ENCODE measurements at places on chromosomes 4 and X. TPM values are rescaled to one million over a fixed set of nuclear protein-coding genes. Genes with fewer than 3 reads are reported as not detected.

DNA sequence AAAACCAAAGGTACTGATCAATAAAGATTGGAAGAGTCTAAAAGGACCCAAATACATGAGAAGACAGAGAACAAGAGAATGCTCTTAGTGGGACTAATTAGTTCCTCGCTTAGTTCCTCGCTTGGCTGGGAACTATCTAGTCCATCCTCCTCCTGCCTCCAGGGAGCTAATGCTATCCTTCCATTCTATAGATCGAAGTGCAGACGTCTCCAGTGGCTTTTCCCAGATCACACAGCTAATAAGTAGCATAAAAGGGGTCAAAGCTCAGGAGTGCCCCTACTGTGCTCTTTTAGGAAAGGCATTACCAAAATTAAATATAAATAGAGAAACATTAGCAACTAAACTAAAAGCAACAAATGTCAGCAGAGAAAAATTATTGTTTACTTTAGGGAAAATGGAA, 42.3 kb upstream of the PPARGC1A start:
- DNase-seq: no peak

The PNMA5 gene
- not detected for total RNA-seq

The SRPX2 gene
- total RNA-seq: 29.5 TPM

The NXF2 gene
- not detected for total RNA-seq

- no peak for DNase-seq
Observed at GRCh38 chrX:69424161-69424560, 80.0 kb upstream of the NALF2 start.

DNA sequence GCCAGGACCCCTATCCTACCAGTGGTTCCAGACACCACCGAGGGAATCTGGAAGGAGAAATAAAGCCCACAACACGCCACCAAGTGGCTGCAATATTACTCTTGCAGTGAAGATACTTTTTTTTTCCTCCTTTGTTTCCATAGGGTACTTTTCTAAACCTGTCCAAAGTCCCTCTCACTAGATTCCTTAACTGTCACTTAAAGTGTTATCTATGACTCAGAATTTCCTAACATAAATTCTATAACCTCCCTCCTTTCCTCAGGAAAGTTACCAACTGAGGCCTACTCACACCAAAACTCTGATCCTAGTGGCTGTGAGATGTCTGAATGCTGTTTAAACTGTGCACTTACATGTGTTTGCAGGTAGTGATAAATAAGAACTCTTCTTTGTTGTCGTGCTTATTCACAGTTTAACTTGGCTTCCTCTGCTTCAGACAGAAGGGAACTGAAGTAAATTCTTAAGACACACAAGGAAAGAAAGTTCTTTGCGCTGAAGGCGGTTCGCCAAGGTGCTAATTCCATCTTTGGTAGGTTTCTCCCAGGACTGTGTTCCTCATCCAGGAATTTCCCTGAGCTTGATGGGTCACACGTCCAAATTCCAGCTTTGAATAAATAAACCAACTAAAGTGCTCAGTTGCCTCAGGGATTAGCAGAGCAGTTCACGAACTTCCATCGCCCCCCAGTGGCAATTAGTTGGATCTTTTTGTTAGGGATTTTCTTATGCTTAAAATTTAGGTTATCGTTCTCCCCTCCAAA, 10.7 kb upstream of the HCCS start:
- DNase-seq: peak; percentile 44

DNA sequence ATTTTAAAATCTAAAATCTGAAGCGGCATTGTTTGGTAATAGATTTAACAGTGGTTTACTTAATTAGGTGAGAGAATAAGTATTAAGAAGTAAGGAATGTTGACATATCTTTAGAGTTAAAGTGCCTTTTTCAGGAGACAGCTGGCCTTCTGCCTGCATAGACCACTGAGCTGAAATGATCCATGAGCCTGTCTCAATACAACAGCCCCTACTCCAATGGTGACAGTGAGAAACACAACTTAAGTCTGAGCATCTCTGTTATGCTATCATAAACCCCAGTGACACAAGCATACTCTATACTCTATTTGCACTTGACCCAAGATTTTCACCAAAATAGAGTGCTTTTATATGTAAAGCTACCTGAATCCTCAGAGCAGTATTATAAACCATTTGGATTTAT, 137.9 kb downstream of the GRIA2 start:
- no peak for DNase-seq

DNA sequence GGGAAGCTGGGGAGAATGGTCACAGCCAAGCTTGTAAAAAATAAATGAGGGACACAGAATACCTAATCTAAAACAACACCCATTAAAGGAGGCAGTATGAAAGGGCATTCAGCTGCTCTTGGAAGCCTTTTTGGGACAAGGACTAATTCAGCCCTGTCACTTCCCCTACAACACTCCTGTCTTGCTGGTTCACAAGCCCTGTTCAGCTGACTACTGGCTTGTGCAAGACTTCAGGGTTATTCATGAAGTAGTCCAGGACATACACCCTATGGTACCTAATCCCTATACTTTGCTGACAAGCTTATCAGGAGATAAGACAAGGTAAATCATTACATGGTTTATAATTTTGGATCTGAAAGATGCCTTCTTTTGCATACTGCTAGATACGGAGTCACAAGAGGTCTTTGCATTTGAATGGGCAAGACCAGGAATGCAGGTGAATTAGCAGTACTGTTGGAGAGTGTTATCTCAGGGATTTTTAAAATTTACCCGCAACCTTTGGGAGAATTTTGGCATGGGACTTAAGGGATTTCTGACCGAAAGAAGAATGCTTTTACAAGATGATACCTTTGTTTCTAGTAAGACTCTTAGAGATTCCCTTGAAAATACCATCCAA, 103.2 kb upstream of the LANCL3 start:
- no peak for DNase-seq

The TSC22D3 gene
- 18.7 TPM for total RNA-seq

The SCRG1 gene
- total RNA-seq: not detected

The VEGFD gene
- total RNA-seq: not detected

DNA sequence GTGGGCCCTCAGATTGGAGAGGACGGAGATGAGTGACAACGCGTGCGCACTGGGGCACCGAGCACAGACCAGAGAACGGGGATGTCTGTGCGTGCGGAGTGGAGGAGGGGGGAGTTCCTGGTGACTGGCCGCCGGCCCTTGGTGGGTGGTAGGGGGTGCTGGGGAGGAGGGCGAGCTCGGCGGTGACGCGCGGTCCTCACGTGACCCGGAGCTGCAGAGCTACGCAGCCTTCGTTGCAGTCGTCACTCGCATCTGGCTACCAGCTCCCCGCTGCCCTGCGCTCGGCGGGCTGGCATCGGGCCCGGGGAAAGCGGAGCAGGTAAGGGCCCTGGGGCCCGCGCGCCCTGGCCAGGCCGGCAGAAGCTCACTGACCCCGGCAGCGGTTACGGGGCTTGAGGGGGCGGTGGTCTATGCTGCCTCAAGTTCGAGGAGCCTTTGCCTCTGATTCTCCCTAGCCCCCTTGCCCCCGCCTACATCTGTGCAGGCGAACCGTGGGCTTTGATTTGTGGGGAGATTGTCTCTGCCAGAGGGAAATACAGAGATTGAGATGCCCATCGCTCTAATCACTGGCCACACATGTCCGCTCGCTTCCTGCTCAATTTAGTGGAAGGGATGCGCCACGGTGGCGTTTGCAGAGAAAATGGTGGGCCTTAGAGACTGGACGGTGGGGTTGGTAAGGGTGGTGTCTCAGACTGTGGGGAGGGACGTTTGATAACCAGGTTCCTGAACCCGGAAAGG, at the start of gene ARMCX4:
Gene ARMCX4, plus strand, starts transcription at position 245 of the 738 bp plus-strand sequence. CDS start 3,134 bp downstream, outside the sequence.
- DNase-seq: no peak

The DACH2 gene
- not detected for total RNA-seq

GRCh38 chr4:95170176-95170575, 378.6 kb downstream of the UNC5C start:
- DNase-seq: no peak

The CPZ gene
- total RNA-seq: 0.86 TPM

DNA sequence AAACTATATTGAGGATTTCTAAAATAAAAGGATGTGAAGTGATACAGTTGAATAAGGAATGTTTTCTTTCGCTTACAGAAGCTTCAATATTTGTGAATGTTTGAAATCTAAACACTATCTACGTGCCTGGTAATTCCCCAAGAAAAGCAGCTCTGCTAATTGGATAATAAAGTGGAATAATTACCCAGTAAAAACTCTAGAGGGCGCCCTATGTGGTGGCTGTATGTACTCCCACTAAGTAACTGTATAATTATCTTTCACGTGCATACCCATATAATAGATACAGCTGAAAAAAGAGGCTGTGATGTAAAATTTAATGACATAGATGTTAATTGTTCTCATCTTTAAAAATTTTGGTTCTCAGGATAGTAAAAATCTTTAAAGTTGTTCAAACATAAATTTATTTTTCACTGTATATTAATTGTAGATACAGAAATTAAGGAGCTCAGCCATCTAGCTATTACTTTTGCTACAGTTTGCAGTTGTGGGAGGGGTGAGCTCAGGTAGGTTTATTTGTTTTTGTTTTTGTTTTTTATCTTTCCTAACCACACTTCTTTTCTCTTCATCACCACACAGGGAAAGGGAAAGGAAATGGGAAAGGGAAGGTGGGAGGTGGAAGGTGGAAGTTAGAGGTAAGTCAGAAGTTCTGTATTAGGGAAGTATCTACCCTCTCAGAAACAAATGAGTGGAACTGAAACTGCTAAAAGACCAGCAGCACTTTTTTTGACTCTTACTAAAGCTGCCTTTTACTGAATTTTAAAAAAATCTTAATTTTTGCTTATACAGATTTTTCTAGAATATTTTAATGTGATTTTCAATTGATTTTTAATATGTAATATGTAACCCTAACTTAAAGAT, 151.7 kb upstream of the RPS6KA6 start:
- DNase-seq: no peak

GRCh38 chr4:141567326-141567915, 69.0 kb upstream of the IL15 start:
- no peak for DNase-seq

The SLC38A5 gene
- 15.7 TPM for total RNA-seq

The MAGEA12 gene
- total RNA-seq: not detected

The BCLAF3 gene
- 1.7 TPM for total RNA-seq

- peak; percentile 94 for DNase-seq
Observed at GRCh38 chr4:145734576-145735346, 54.8 kb downstream of the C4orf51 start.

GRCh38 chrX:20517565-20517964, 250.9 kb upstream of the RPS6KA3 start:
- no peak for DNase-seq

GRCh38 chr4:48162162-48162561, 28.1 kb upstream of the TXK start:
- DNase-seq: no peak

- peak; percentile 92 for DNase-seq
Observed at GRCh38 chr4:165765053-165765452, 108.0 kb upstream of the TLL1 start.

All from epithelial cell of proximal tubule (primary cell).